H1 (cell line): ENCODE measurements at places on chromosomes 12 and 14. TPM values are rescaled to one million over a fixed set of nuclear protein-coding genes. Genes with fewer than 3 reads are reported as not detected.

GRCh38 chr12:114895827-114896226, 211.9 kb upstream of the TBX3 start:
- DNase-seq = no peak

DNA sequence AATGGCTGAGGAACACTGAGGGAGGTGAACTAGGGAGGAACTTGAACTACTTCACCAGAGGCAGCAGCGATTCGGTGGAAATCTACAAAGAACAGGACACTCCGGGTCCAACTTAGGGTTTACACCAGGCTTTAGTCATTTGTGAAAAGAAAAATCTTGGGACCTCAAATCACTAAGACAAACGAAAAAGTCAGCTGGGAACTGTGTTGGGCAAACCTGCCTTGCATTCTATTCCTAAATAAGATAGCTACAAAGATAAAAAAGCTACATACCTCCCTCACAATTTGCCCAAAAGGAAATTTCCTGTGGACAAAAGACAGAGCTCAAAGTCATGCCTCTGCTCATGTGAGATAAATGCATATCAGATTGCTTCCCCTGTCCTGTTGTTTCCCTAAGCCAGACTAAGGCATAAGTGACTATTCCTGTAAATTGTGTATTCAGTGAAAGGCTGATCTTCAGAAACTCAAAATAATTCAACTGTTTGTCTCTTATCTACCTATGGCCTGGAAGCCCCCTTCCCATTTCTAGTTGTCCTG, 106.6 kb downstream of the APAF1 start:
- no peak for DNase-seq

The OR4N5 gene
- total RNA-seq = not detected in 2 replicates

DNA sequence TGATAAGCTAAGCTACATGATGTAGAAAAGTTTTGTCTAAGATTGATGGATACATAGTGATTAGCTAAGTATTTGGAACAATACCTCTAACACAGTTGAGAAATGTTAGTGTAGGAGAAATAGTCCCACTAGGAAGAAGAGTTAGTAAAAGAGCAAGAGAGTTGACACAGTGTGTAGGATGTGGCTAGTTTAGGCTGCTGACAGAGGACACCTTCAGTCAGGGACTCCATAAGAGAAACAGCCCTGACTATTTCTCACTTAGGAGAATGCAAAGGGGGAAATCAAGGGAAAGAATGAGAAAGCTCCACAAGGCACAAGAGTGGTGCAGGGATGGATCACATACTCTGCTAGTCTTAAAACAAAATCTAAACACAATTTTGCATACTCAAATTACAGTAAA, 613.7 kb downstream of the SLC16A7 start:
- no peak for DNase-seq

DNA sequence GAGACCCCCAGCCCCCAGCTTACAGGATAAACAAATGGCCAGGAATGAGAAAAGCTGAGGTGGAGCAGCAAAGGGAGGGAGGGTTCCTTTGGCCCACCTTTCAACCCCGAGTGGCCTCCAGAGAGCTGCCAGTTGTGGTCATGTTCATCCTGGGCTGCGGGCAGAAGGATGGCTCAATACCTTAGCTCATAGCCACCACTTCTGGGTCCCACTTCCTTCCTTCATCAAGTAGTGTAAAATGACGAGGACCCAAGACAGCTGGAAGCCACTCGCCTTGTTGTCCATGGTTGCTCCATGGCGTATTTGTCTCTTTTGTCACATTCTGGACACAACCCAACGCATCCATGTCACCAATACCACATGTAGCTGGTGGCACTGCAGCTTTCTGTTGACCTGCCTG, 24.2 kb downstream of the CRACR2A start:
- no peak for DNase-seq

- DNase-seq = no peak
These were observed 56.9 kb upstream of the CORO1C start for GRCh38 chr12:108788076-108788782.

DNA sequence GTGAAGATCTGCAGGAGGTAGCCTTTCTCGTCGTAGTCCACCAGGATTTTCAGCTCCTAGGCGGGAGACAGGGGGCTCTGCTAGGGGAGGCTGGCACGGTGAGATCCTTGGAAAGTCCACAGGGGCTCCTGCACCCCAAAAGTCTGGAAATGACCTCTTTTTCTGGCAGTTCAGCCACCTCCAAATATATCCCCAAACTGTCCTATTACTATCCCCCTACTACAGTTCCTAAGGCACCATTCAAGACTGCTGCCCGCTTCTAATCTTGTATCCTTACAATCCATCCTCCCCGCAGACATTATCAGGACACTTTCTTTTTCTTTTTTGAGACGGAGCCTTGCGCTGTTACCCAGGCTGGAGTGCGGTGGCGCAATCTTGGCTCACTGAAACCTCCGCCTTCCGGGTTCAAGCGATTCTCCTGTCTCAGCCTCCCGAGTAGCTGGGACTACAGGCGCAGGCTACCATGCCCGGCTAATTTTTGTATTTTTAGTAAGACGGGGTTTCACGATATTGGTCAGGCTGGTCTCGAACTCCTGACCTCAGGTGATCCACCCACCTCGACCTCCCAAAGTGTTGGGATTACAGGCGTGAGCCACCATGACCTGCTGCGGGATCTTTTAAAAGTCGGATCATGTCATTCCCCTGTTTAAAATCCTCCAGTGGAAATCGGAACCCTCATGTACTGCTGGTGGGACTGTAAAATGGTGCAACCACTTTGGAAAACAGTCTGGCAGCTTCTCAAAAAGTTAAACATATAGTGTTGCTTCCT, 18.5 kb downstream of the HPD start:
- no peak for DNase-seq

DNA sequence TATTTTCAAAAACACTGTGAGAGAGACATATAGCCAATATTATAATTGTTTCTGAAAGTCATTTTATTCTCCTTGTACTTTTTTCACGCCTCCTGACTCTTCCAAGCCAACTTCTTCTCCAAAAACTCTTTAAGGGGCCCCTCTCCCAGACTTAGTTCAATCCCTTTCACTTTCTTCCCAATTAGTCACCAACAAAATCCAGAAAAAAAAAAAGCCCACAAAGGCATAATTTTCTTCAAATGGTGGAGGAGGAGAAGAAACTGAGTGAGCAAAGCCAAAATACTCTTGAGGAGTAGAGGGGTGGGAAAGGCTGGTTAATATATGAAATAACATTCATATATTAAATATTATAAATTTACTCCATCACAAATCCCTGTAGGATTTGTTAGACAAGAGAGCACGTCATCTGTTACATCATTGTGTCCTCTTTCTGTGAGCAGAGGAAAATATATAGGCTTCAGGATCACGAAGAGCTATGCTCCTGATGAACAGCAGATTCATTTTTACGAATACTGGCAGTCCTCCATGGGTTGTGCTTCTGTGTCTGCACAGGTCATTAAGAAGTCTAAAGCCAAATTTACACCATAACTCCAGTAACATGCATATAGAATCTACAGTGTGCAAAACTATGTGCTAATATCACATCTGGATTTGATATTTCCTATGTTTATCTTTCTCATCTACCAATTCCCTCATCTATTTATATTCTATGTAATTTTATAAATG, 25.9 kb upstream of the NID2 start:
- DNase-seq = no peak

The OR4K1 gene
- not detected in 2 replicates for total RNA-seq

GRCh38 chr14:71933001-71933587, 865 bp downstream of the RGS6 start:
- DNase-seq = peak; percentile 48

The CPNE6 gene
- total RNA-seq = not detected in 2 replicates

GRCh38 chr14:100325231-100325632, 2.1 kb downstream of the SLC25A47 start:
- DNase-seq = no peak

DNA sequence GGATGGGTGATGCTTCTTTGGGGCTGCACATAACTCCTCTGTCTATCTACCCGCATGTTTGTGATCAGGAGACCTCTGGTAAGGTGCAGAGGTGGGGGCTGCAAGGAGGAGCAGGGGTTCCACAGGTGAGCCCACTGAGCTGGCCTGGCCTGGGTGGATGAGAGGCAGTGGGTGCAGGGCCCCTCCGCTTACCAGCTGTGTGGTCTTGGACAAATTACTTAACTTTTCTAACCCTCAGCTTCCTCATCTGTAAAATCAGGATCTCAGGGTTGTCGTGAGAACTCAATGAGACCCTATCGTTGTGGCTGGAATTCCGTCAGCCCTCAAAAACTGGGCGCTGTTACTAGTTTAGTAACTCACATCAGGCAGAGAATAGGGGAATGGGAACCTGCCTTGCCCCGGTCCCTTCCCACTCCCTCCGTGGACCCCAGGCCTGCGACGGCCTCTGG, 7.5 kb downstream of the PTPN6 start:
- DNase-seq = no peak

- DNase-seq = no peak
These were observed 125.3 kb upstream of the HIF1A start for GRCh38 chr14:61569812-61570548.

- no peak for DNase-seq
These were observed 228.1 kb downstream of the ANO2 start for GRCh38 chr12:5716976-5717375.

GRCh38 chr14:60332046-60332399, 83.0 kb downstream of the PPM1A start:
- no peak for DNase-seq

GRCh38 chr14:98932431-98933325, 339.3 kb downstream of the BCL11B start:
- DNase-seq = no peak

- no peak for DNase-seq
These were observed 26.1 kb downstream of the JDP2 start for GRCh38 chr14:75453817-75454434.

The PYGL gene
- 46.6 and 50.5 TPM in 2 replicates for total RNA-seq

The TAMALIN gene
- total RNA-seq = 4.1 and 4.9 TPM in 2 replicates

The SLC39A9 gene
- total RNA-seq = 43.8 and 44.2 TPM in 2 replicates

The DERA gene
- total RNA-seq = 17.1 and 17.5 TPM in 2 replicates

The SLC25A21 gene
- total RNA-seq = 6.9 and 8.7 TPM in 2 replicates
